ENCODE measurements at places on chromosomes 6 and 20.

- DNase-seq = peak; percentile 58
These were observed 113.9 kb downstream of the FYN start for GRCh38 chr6:111759331-111759835.

GRCh38 chr6:138945354-138945753, 42.7 kb downstream of the REPS1 start:
- DNase-seq = no peak

DNA sequence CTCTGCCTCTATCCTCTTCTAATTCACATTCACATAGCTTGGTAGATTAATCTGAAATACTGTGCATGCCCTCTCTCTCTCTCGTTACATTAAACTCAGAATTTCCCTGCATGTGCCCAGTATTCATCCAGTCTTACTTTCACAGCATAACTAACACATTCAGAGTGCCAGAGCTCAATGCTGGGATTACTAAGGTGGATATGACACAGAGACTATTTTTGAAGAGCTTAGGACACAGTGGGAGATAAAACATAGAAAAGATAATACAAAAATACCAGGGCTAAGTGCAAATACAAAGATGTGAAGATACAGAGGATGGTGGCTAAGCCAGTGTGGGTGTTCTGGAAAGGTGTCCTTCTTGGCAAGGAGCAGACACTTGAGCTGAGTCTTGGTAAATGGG, 6.3 kb downstream of the SYNE1 start:
- DNase-seq = no peak

DNA sequence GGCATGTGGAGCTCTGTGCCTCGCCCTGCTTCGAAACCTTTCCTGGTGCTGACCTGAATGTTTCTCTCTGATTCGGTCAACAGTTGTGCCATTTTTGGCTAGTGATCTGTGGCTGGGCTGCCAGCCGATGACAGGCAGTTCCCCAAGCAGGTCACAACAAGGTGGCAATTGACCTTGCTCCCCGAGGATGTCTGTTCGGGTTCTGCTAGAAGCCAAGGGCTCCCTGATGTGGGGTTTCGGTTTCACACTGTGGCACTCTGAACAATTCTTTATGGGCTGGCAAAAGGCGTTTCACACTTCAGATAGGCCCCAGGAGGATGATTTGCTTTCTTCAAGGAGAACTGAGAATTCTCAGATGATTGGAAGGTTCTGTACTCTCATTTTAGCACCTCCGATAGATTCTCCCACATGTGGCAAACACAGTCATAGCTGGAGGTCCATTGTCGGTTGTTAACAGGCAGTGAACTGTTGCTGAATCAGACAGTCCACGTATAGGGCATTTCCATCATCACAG, 135.6 kb downstream of the SLC24A3 start:
- no peak for DNase-seq

DNA sequence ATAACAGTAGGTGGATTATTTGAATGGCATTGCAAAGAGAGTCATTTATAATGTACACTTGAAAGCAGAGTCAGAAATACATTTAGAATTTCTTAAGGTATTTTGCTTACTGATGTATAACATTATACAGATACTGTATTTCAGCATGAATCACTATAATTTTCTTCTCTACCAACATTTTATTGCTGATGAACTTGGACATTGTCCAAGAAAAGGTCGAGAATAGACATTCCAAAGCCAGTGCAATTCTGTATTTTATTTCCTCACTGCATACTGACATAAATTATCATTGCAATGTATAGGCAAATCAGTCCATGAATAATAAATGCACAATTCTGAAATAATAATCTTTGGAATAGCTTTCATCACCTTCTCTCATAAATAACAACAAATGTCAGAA, 1420.0 kb upstream of the EYS start:
- DNase-seq = no peak

DNA sequence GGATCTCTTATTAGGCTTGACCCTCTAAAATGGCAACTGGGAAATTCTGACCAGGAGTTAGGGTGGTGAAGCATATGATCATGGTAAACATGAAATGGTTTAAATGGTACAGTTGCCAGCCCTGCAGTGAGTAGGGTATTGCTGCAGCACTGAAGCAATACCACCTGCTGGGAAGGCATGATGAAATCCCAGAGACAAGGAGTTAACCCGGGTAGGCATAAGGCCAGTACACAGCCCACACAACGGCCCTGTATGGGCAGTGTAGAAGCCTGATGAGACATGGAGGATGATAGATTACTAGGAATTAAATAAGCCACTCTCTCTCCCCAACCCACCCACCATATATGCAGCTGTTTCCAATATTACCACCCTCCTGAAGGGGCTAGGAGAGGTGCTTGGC, 197.4 kb upstream of the MOCS1 start:
- no peak for DNase-seq

GRCh38 chr6:11830105-11830504, 51.5 kb upstream of the ADTRP start:
- DNase-seq = no peak

DNA sequence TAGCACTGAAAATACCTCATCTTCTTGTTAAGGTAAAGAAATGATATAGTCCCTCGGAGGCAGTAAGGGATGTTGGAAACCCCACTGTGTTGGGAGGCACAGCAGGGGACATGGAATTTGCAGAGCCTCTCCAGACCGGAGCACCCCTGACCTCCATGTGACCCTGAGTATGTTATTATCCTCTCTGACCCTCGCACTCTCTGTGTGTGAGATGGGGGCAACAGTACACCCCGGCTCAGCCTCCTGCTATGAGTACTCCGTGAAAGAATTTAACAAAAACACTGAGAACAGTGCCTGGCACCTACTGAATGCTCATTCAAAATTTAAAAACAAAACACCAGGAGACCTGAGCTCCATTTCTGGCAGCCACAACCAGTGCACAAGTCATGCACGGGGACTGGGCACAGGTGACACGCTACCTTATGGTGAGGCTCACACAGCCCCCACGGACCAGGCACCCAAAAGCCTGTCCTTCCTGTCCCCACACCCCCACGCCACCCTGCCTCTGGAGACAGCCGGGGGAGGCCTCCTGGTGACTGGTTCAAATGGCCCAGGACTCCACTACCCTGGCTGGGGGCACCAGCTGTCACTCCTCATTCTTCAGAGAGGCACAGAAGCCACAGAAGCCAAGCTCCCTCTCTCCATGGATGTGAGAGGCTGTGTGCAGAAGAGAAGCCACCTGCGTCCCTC, 6.1 kb downstream of the NINL start:
- no peak for DNase-seq

DNA sequence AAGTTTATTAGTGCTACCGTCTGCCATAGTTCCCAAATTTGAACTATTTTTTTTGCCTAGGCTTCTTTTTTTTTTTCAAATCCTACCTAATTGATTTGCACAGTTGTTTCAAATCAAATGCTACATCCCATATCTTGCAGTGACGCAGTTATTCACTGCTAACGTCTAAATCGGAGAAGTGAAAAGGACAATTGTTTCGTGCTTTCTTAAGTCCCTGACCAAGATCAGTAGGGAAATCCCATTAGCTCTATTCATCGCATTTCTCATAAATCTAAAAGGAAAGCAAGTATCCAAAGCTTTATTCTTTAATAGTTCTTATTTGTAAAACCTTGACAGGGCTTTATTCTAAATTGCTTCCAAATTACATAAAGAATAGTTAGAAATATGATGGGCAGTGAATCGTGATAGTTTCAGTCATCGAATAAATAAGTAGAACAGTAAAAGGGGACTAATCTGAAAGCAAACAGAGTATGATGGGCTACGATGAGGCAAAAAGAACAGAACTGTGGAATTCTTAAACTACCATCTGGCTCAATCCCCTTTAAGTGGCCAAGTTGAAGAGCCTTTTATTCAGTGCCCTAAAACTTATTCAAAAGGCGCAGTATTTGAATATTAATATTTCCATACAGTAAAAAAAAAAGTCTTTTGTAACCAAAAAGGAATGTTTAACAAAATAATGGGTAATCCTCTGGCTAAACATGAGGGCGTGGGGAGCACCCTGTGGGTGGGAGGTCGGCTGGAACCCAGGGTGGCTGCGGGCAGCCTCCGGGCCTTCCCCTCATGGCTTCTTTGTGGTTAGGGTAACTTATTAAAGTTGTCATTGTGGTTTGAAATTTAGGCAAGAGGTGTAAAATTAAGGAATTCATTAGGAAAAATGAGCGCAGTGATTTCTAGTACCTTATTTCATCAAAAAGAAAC, 3.0 kb upstream of the ARID1B start:
- DNase-seq = no peak

DNA sequence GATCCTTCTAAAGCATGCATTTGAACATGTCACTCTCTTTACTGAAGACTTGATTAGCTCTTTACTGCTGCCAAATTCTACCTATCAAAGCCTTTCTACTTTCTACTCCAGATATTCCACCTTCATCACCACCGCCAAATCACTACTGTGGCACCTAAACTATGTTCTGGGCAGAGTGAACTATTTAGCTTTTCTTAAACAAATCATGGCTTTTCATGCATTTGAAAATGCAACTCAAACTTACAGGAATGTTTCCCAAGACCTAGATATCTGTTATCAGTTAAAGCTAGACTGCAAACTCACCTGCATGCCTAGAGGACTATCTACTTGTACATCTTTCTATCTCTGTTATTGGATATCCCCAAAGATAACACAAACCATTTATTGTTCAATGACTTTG, 109.3 kb downstream of the MAFB start:
- DNase-seq = no peak

DNA sequence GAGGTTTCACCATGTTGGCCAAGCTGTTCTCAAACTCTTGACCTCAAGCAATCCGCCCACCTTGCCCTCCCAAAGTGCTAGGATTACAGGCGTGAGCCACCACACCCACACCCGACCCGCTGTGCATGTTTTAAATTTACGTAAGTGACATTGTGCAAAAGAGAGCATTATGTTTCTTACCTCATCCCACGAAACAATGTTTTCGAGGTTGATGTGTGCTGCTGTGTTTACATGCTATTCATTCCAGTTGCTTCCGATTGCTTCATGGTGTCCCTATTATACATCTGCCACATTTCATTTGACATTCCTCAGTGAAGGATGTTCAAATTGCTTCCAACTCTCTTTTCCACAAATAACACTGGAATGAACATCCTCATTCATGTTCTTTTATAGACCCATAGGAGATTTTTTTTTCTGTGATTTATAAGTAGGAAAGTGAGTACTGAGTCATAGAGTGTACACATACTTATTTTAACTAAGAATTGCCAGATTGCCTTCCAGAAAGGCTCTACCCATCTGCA, 403.9 kb upstream of the JARID2 start:
- no peak for DNase-seq

DNA sequence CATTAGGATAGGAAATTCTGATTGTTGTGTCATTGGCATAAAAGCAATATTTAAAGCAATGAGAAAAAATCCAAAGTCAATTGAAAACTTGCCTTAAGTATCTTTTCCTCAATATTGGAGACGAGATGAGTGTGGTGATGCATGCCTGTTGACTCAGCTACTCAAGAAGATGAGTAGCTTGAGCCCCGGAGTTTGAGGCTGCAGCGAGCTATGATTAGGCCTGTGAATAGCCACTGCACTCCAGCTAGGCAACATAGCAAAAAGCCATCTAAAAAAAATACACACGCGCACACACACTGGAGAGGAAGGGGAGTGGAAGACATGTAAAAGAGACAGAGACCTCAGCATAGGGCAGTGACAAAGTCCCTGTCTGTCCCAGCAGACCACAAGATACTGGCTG, 9.7 kb upstream of the MARCKS start:
- DNase-seq = no peak

GRCh38 chr20:44501448-44501847, 20.4 kb downstream of the SERINC3 start:
- no peak for DNase-seq

DNA sequence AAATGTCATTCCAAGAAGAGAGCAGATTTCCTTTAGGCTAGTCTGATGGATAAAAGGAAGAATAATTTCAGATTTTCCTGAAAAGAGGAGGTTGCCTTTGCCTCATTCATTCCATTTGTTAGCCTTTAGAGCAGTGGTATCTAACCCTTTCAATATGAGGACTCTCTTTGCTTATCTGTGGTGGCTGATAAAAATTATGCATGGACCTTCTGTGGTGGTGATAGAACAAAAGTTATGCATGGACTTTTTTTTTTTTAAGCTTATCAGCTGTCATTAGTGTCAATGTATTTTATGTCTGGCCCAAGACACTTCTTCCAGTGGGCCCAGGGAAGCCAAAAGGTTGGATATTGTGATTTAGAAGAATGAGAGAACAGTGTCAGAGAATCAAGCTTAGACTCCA, 1.7 kb downstream of the TRIM39 start:
- no peak for DNase-seq

DNA sequence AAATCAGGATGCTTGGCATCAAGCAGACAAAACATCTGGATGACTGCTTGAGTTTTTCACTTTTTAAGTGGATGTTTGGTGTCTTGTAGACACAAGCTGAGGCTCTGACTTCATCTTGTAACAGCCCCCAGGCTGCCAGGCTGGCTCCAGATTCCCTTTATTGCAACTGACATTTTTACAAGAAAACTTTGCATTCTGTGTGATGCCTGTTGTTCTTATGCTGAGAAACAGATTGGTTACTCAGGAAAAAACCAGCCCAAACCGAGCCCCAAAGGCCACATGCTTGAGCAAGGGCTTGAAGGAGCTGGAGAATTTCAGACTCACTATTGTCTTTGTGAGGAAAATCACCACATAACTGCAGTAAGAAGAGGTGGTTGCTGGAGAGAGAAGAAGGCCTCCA, 98.4 kb upstream of the PREP start:
- DNase-seq = no peak

DNA sequence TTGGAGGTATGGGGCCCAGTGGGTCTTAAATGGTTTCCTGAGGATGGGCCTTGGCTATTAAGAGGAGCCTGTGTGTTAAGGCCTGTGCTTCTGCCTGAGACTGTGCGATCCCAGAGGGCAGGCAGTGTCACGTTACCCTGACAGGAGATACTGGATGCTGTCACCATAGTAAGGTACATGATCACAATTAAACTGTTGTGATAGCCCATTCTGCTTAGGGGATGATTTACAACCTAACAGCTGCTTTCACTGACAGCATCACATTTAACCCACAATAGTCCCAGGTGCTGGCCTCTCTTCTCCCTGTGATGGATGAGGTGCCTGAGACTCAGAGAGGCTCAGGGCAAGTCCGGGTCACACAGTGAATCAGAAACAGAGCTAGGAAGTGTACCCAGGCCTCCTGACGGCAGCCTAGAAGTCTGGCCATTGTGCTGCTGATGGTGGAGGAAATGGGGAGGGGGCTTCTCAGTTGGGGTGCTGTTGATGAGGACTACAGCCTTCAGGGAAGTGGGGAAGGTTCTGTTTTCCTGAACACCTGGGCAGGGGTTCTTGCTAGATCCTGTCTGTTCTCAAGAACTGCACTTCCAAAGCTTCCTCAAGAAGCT, 97.3 kb downstream of the MDGA1 start:
- DNase-seq = no peak

GRCh38 chr20:49990271-49990720, 7.5 kb downstream of the SNAI1 start:
- no peak for DNase-seq

GRCh38 chr20:2305029-2305428, 9.2 kb downstream of the TGM3 start:
- DNase-seq = no peak

DNA sequence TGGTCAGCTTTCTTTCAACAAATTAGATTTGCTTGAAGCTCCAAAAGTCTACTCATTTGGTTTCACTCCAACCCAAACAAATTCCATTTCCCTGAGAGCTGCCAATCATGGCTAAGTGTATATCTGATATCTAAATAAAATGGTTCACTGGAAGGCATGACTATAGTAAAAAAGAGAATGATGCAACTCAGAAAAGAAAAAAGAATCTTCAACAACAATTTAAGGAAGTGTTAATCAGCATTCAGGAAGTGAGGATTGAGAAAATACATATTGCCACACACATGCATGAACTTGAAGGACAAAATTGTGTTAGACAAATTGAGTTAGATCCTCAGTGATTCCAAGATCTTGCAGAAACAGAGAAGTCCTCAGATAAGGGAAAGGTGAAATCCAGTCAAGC, 972.9 kb upstream of the FLRT3 start:
- no peak for DNase-seq

Data from CD8-positive, alpha-beta T cell (primary cell).